ENCODE measurements at places on chromosomes 3 and 15.

GRCh38 chr15:93047621-93048425 is 41.2 kb downstream of the RGMA start:
- no peak for DNase-seq

- no peak for DNase-seq
Measured at GRCh38 chr3:52007291-52007690, 11.6 kb upstream of the RPL29 start.

GRCh38 chr3:188796122-188796631 is 375.6 kb upstream of the TPRG1 start:
- DNase-seq: no peak

- no peak for DNase-seq
Measured at GRCh38 chr3:71406972-71407810, 176.3 kb downstream of the FOXP1 start.

DNA sequence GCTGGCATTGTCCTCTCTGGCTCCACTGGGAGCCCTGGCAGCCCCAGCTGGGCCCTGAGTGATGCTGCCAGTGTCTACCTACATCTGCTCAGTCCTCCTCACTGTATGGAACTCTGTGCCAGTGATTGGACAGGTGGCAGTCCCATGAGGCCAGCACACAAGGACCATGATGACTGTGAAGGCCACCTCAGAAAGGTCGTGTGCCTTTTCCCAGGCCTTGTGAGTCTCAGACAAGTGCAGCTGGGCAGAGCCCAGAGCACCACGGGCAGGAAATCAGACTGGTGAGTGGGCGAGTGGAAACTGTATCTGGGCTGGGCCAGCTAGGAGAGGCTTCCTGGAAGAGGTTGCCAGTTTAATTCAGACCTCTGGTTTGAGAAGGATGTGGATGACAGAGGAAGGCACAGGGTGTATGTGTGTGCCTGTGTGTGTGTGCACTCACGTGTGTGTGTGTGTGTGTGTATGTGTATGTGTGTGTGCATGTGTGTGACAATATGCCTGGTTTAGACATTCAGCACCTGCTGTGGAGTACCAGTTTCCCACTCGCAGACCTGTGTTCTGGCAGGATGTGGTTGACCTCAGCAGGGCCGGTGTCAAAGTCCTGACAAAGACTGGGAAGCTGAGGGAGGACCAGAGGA is 7.0 kb downstream of the MAPKAPK3 start:
- no peak for DNase-seq

- no peak for DNase-seq
Measured at GRCh38 chr3:3429841-3430240, 250.3 kb upstream of the CRBN start.

DNA sequence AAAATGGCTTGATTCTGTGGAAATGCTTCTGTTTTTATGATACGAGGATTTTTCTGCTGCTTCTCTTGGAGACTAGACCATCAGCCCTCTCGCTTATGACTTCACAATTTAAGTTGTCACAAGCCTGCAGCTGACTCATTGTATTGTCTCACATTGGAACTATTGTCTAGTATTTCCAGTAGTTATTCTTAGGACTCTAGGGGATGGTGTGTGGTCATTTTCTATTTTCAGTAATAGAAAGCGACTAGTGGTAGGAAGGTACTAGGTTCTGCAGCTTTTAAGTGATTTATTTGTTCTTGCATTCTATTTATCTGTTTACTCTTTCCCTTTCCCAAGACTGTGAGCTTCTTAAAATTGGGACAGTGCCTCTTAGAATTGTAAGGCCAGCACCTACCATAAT is 66.3 kb upstream of the CRTC3 start:
- no peak for DNase-seq

DNA sequence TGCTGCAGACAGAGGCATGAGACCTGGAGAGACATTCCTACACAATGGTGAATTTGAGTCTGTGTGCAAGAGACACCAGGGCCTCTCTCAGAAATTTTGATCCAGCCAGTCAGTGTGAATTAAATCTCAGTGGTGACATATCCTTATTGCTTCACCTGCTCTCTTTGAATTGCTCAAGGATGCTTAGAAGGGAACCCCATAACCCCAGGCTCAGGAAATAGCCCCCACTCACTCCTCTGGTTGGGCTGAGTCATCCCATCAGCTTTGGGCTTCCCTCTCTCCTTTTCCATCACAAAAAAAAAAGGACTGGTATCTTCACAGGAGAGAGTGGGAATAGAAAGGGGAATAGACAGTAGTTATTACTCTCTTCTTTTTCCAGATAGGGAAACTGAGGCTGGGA is 33.0 kb upstream of the LARS2 start:
- DNase-seq: no peak

DNA sequence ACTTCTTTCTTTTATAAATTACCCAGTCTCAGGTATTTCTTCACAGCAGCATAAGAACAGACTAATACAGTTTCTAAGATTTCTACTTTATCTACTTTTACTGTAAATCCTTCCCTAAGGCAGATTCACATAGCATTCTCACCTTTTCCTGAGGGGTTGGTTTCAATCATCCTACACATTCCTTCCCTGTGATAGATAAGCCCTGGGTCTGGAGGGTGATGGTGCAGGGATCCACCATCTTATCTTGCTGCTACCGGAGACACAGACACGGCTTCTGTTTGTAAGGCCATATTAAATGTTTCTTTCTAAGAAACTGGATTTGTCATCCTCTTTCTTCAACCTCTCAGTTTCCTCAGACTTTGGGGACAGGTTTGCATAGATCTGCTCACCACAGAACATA is 6.1 kb downstream of the IQCF5 start:
- no peak for DNase-seq

DNA sequence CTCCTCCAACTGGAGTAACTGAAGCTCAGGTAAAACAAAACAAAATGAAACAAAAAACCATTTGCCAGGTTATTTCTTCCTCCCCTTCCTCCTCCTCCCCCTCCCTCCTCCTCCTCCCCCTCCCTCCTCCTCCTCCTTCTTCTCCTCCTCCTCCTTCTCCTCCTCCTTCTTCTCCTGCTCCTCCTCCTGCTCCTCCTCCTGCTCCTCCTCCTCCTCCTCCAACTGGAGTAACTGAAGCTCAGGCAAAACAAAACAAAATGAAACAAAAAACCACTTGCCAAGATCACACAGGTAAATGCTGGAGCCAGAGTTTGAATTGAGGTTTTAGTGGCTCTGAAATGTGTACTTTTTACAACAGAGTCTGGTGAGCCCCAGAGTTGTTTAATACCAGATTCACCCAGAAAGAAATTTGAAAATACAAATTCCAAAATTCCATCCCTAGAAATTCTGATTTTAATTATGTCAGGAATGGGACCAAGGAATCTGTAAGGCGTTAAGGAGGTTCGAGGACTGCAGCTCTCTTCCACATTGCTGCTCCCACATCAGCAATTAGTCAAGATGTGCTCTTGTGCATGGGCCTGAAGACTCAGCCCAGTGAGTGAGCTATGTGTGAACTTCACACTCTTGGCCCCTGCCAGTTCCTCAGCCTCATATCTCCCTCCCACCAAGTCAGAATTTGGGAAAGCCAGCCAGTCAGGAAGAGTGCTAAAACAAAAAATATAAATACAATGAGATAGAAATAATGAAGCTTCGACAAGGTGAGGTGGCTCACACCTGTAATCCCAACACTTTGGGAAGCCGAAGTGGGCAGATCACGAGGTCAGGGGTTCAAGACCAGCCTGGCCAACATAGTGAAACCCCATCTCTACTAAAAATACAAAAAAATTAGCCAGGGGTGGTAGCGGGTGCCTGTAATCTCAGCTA is 31.6 kb upstream of the ZNF770 start:
- DNase-seq: no peak

GRCh38 chr3:183317886-183318865 is 65.1 kb downstream of the B3GNT5 start:
- DNase-seq: no peak

DNA sequence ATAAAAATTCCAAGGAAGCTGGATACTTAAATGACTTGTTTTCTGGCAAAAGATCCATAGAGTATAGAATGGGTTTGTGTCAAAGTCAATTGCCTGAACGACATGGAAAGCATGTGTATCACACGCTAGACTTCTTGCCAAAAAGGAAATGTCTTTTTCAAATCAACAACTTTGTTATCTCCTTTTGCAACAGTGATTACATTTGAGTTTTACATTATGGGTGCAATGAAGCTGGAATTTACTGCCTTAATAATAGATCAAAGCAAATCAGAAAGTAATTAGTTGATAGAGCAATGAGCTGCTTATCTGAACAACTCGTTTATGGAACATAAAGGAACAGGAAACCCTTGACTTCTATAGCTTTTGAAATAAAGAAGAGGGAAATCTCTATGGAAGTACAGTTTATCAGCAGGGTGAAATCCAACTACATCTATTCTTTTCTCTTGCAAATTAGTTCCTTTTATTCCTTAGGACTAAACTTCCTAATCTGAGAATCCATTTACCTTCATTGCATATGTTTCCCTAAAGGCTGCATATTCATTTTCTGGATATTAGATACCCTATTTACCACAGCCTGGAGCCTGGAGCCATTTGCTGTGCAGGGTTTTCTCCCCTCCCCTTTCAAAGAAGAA is 415.1 kb upstream of the NECTIN3 start:
- no peak for DNase-seq

- DNase-seq: no peak
Measured at GRCh38 chr15:38076786-38077185, 142.3 kb downstream of the TMCO5A start.

DNA sequence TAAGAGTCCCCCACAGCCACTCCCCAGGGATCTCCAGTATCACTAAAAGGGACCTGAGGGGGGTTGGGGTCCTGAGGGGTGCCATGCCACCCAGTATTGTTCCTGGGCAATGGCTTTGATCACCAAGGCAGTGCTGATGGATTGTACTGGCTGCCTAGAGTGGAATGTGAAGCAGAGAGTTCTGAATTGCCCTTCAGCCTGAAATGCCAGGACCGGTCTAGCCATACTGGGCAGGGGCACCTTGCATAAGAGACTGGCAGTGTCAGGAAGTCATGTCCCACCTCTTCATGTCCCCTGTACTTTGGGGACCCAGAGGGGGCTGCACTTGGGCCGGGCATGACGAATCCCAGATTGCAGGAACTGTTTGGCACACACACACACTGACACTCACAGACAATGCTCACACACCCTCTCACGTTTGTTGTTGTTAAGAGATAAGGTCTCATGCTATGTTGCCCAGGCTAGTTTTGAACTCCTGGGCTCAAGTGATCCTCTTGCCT is 4.5 kb upstream of the TKT start:
- no peak for DNase-seq

GRCh38 chr3:126995926-126996512 is 13.1 kb downstream of the PLXNA1 start:
- DNase-seq: no peak

DNA sequence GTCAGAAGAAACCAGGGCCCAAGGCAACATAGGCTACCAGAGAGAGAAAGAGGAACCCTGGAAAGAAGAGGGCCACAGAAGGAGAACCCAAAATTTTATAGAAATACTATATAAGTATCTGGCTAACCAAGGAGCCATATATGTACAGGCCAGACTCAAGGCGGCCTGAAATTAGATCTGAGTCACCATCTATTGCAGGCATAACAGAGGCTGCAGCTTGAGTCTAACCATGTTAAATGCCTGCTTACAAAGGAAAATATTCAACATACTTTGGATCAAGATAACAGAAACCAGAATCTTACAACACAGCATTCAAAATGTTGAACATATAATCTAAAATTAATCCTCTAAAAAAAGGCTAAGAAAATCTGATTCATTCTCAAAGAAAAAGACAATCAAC is 23.1 kb downstream of the IGSF11 start:
- DNase-seq: no peak

- DNase-seq: no peak
Measured at GRCh38 chr3:110644203-110644602, 427.4 kb upstream of the NECTIN3 start.

DNA sequence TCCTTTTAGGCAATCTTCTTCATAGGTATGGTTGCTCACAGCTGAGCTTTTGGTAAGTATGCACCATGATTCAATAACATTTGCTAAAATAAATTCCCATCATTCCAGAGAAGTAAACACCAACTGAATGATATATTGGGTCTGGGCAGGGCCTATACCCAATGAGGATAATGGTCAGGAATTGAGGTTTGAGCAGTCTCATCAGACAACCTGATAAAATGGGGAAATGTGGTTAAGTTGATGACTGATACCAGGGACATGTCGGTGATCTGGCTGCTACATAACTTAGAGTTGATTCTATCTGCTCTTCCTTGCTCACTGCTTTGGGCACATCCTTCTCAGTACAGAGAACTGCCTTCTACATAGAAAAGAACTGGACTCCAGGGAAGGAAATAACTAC is 92.9 kb downstream of the GPR156 start:
- no peak for DNase-seq

DNA sequence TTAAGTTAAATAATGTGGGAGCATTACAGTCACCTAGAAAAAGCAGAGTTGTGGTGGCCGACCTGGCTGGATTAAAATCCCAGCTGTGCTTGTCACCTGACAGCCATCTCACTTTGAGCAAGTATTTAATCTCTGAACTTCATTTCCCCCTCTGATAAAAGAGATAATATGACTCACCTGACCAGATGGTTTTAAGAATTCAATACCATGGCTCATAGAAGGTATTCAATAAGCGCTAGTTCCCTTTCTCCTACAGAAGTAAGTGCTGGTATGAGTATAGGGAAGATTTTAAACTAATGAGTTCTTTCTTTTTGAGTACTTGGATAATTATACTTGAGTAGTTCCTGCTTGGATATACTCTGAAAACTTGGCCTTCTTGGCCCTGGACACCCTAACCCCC is 325.5 kb downstream of the IL5RA start:
- DNase-seq: no peak

DNA sequence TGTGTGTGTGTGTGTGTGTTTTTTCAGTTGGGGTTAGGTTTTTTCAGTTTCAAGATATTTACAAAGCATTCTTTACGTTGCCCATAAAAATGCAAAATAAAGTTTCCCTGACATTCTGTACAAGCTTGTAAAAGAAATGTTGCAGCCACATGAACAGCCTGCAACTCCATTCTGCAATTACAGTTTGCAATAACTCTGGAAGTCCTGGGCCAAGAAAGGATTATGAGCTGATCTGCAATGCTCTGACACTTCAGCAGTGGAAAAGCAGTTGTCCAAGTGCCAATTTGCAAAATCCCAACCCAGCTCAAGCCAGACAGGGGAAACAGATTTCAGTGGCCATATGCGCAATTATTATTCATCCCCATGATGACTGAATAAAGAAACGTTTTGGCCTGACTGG is 322.1 kb downstream of the MEX3B start:
- no peak for DNase-seq

- no peak for DNase-seq
Measured at GRCh38 chr3:193599393-193599792, 6.4 kb downstream of the OPA1 start.

DNA sequence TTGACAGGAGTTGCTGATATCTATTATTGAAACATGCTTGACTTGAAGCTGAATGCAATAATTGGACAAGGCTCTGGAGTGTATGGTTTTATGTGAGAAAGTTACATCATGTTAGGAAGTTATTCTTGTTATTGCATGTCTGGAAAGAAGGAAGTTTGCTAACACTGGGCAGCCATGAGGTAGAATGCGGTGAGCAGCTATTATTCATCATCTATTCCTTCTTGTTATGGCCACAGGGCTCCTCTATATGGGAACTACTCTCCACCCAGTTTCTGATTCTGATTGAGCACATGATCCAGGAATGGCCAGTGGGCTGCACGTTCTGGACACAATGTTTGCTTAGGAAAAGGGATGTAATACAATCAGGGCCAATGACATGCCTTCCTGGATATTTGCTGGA is 37.8 kb upstream of the SCN5A start:
- no peak for DNase-seq

GRCh38 chr15:97944724-97945123 is 15.8 kb upstream of the ARRDC4 start:
- no peak for DNase-seq

- no peak for DNase-seq
Measured at GRCh38 chr3:177804646-177805045, 607.4 kb upstream of the TBL1XR1 start.

- DNase-seq: no peak
Measured at GRCh38 chr3:50269977-50270413, 1.0 kb downstream of the SEMA3B start.
